Suppressor macrophage treated with lipopolysaccharide for 4 hours (primary cell): ENCODE measurements at places on chromosomes 2 and 18.

DNA sequence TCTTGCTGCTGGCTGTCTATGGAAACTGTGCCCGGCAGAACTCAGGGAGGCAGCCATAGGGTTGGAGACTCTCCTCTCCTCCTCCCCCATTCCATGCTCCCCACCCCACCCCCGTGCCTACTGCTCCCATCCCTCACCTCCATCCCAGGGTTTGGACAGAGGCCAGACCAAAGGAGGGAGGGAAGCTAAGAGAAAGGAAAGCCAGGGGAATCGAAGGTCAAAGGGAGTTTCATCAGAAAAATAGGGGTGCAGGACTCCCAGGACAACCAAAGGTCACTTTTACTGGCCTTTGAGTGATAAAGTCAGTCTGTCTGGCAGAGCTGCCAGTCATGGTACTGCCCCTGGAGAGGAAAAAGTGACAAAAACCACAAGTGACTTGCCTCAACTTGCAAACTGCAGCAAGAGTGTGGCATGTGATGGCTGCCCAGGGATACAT, 187.3 kb upstream of the CTAGE1 start:
- DNase-seq, result no peak

DNA sequence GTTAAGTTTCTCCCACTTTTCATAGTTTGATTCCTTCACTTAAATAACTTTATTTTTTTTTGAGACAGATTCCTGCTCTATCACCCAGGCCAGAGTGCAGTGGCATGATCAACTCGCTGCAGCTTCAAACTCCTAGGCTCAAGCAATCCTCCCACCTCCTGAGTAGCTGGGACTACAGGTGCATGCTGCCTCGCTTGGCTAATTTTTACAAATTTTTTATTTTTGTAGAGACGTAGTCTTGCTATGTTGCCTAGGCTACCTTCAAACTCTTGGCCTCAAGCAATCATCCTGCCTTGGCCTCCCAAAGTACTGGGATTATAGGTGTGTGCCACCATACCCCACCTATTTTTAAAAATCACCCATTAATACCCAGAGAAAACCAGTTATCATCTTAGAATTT, 14.2 kb upstream of the WIPF1 start:
- DNase-seq, result no peak

- DNase-seq, result no peak
Measured at GRCh38 chr2:227267410-227268115, 57.5 kb upstream of the MFF start.

GRCh38 chr2:236657801-236658200, 88.2 kb downstream of the ACKR3 start:
- DNase-seq, result no peak

DNA sequence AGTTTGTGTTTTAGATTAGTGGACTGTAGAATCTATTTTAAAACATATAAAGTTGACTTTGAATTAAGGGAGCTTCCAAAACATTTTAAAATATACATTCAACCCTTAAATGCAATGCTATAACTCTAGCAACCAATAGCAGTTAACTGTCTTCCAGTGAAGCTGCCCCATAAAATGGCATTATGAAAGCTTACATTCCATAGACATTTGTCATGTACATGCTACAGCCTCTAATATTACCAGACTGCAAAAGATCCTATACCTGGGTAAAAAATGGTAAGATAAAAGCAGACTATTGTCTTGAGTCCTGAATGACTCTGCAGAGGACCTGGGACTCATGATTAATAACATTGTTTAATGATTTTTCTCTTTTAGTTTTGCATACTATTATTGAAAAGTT, 489.4 kb downstream of the LRP1B start:
- DNase-seq, result no peak

DNA sequence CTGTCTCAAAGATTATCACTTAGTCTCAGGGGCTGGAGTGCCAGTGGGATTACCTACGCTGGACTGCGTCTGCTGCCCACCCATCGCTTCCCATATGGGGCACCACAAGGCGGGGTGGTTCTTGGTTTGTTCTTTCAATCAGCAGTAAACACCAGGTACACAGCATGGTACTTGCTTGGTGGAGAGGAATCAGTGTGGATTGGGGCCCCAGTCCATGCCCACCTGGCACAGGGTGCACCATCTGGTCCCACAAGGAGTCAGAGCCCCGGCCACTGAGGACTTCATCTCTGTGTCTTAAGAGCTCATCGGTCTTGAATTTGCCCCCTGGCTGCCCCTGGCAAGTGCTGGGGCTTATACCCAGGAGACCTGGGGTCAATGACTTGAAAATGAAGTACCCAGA, 96.2 kb downstream of the GLI2 start:
- no peak for DNase-seq

GRCh38 chr2:100423631-100424030, 6.2 kb upstream of the CHST10 start:
- no peak for DNase-seq

GRCh38 chr18:64245126-64245861, 96.4 kb upstream of the LINC00305 start:
- DNase-seq, result no peak

DNA sequence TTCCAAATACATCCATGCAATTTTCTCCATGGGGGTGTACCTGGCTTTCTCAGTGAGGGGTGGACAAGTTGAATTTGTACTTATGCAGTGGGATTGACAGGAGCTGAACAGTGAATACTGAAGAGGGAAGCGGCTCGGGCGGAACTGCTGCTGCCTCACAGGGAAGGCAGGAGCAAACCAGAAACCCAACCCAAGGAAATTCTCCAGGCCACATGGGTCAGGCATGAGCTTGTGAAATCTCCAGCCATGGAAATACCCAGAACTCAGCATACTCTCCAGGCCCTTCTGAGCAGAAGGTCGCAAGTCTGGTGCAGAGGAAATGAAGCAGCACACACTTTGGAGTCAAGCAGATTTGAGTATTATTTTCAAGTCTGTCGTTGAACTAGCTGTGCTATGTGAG, 26.5 kb upstream of the INO80C start:
- DNase-seq, result peak; percentile 84

GRCh38 chr2:64853894-64854293, 135.3 kb upstream of the SLC1A4 start:
- DNase-seq, result peak; percentile 74

- no peak for DNase-seq
Measured at GRCh38 chr18:48959921-48960920, 9.5 kb upstream of the SMAD7 start.

DNA sequence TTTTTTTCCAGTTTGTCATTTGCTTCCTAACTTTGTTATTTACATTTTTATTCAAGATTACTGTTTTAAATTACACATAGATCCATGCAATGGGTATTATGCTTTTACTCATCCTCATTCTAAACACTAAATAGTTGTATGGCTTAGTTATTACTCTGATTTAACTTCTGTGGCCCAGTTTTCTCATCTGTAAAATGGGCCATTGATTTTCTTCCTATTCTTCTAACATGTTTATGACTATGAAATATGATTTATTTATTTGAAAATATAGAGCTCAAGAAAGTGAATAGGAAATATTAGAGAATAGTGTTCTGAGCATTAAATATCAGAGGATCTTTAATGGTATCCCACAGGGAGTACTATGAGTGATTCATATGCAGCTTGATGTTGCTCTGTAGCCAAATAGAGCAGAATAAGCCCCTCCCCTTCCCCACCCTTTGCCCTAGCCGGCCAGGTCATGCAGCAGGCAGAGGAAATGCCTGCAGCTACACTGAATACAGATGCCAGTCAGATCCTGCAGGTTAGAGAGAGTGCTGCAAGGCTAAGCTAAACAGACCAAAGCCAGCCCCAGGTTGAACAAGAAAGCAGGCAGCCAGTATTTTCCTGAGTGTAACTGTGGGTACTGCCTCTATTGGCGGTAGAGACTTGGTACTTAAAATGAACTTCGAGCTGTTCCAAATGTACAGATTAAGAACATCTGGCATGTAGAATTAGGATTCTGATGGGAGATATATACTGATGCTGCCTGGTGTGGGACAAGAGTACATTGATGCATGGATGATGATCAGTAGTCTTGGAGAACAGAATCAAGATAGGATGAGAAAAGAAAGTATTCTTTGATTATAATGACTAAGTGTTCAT, 11.7 kb upstream of the ACYP2 start:
- no peak for DNase-seq

GRCh38 chr2:164260506-164260905, 360.8 kb downstream of the GRB14 start:
- DNase-seq, result no peak

DNA sequence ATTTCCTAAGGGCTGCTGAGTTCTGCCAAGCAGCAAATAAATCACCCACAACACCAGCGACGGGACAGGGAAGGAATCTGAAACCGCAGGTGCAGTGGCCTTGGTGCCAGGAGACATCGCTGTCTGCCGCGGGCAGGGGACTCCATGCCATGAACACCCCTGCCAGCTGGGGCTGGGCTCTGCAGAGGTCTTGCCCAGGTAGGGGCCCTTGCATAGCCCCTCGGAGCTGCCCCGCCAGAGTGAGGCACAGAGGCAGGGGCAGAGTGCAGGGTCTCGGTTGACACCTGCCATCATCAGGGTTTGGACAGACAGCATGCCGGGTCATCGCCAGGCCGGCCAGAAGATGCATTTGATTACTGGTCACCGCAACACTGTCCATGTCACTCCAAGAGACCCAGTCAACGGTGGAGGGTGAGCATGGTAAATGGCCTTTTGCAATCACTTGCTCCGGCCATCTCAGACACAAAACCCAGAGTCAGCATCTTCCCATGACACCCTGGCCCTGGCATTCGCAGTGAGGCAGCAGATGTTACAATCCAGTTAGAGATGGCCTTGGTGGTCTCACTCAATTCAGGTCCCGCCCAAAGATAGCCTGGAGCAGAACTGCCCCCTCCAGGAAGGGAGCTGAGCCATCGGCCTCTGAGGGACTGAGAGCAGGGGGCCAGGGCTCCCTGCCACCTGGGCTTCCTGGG, 255.4 kb downstream of the NDUFA10 start:
- DNase-seq, result no peak

GRCh38 chr2:73822276-73822675, 6.5 kb upstream of the STAMBP start:
- DNase-seq, result no peak

DNA sequence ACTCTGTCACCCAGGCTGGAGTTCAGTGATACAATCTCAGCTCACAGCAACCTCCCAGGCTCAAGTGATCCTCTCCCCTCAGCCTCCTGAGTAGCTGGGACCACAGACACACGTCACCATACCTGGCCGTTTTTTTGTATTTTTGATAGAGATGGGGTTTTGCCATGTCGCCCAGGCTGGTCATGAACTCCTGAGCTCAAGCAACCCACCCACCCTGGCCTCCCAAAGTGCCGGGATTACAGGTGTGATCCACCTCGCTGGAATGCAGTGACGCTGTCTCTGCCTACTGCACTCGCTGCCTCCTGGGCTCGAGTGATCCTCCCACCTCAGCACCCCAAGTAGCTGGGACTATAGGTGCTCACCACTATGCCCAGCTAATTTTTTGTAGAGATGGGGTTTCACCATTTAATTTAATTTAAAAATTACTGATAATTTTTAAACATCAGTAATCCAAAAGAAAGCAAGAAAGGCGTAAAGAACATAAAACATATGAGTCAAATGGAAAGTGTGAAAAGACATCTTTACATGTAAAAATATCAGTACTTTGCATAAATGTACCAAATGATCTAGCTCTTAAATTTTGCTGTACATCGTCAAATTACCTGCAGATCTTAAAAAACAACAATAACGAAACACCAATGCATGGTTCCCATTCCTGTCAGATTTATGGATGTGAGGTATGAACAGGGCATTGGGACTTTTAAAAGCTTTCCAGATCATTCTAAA, 2.8 kb upstream of the ZNF236 start:
- DNase-seq, result no peak

GRCh38 chr2:29560566-29560965, 360.8 kb downstream of the ALK start:
- DNase-seq, result no peak

- DNase-seq, result no peak
Measured at GRCh38 chr2:237574894-237575868, 8.8 kb downstream of the PRLH start.

DNA sequence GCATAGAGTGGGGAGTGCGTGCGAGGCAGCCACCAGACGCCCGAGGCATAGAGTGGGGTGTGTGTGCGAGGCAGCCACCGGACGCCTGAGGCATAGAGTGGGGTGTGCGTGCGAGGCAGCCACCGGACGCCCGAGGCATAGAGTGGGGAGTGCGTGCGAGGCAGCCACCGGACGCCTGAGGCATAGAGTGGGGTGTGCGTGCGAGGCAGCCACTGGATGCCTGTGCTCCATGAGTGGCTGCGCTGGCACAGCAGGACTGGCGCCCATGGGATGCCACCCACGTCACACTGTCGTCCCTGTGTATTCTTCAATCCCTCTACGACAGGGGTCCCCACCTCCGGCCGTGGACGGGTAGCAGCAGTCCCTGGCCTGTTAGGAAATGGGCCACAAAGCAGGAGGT, 221.9 kb downstream of the HDAC4 start:
- no peak for DNase-seq

GRCh38 chr2:42315844-42316470, 45.1 kb downstream of the COX7A2L start:
- no peak for DNase-seq
